ENCODE measurements at places on chromosomes 3 and 15. TPM values are rescaled to one million over a fixed set of nuclear protein-coding genes. Genes with fewer than 3 reads are reported as not detected.

DNA sequence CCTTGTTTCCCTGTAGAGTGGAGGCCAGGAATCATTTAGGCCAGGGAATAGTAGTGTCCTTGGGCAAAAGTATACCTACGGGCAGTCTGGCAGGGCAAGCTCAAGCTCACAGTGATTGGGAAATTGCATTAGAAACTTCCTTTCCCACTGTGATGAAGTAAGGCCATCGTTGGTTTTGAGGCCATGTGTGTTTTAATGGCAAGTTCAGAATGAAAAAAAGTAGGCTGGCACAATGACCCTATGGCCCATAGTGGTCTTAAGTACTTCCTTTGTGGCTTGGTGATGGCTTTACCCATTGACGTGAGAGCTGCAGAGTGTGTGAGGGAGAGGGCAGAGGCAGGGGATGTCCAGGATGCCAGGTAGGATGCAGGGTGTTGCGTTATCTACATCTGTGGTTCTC lies 28.8 kb downstream of the LIMD1 start:
- no peak for DNase-seq

- DNase-seq, result no peak
Measured at GRCh38 chr3:108152274-108152673, 61.4 kb upstream of the CD47 start.

GRCh38 chr15:68330901-68331300 lies 53.4 kb downstream of the FEM1B start:
- DNase-seq, result no peak

DNA sequence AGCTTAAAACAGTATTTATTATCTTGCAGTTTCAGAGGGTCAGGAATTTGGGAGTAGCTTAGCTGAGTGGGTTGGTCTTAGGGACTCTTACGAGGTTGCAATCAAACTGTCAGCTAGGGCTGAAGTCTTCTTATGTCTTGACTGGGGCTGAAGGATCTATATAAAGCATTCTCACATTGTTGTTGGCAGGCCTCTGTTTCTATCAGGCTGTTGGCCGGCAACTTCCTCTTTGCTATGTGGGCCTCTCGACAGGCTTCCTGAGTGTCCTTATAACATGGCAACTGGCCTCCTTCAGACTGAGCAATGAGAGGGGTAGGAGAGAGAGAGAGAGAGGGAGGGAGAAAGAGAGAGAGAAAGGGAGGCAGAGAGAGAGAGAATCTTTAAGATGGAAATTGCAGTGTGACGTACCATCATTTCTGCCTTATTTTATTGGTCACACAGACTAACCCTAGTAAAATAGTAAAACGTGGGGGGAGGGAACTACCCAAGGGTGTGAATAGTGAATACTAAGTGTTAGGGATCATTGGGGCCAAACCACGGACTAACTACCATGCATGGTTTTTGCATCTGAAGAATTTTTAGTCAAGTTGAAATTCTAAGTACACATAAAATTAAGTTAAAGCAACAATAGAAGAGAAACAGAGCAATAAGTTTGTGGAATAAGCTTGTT lies 16.1 kb downstream of the FGF7 start:
- no peak for DNase-seq

- DNase-seq, result no peak
Measured at GRCh38 chr15:74123131-74123429, 7.3 kb upstream of the ISLR2 start.

DNA sequence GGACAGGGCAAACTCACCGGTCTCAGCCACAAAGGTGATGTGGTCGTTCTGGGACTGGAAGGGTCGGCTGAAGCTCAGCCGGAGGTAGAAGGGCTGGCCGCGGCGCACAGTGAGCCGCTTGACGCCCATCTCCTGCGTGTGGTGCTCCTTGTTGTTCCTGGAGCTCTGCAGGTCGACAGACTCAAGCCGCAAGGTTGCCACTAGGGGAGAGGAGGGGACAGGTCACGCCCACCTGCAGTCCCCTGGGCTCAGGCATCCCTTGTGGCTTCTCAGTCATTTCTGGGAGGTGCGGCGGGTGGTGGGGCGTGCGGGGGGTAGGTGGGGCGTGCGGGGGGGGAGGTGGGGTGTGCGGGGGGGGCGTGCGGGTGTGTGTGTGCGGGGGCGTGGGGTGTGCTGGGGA lies 26.7 kb upstream of the TGM5 start:
- DNase-seq, result no peak

DNA sequence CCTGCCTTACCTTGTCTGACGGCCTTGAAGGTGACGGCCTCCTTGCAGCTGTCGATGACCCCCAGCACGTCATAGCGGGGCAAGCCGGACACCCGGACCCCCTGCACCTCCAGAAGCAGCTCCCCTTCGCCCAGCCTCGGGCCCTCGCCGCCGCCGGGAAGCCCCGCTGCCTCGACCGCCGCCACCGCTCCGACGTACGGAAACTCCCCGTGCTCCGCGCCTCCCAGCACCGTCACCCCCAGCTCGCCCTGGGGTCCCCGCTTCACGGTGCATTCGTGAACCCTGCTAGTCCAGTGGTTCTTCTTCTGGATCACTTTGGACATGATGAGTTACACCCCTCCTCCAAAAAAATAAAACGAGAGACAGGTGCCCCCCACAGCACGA lies 740 bp downstream of the MAGI1 start:
- no peak for DNase-seq

- no peak for DNase-seq
Measured at GRCh38 chr15:59596640-59597039, 14.9 kb upstream of the GCNT3 start.

- no peak for DNase-seq
Measured at GRCh38 chr3:172002512-172003078, 36.8 kb upstream of the FNDC3B start.

- no peak for DNase-seq
Measured at GRCh38 chr15:47577461-47577860, 139.8 kb upstream of the SEMA6D start.

GRCh38 chr15:64566629-64567427 lies 106.5 kb downstream of the ZNF609 start:
- peak; percentile 35 for DNase-seq

GRCh38 chr3:136332776-136333175 lies 82.6 kb downstream of the PCCB start:
- DNase-seq, result peak; percentile 59

GRCh38 chr15:34085746-34086145 lies 15.9 kb downstream of the EMC7 start:
- DNase-seq, result peak; percentile 91

DNA sequence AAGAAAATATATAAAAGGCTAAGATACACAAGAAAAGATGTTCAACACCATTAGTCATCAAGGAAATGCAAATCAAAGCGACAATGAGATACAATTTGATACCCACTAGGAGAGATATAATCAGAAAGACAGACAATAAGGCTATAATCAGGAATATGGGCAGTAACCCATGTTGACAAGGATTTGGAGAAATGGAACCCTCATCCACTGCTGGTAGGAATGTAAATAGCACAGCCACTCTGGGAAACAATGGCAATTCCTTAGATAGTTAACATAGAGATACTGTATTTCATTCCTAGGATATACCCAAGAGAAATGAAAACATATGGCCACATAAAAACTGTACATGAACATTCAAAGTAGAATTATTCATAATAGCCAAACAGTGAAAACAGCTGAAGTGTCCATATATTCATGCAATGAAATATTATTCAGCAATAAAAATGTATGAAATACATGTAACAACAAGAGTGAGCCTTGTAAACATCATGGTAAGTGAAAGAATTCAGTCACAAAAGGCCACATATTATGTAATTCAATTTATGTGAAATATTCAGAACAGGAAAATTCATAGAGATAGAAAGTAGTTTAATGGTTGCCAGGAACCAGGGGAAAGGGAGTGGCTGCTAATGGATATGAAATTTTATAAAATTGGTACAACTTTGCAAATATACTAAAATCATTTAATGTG lies 18.2 kb upstream of the COL8A1 start:
- no peak for DNase-seq

The MOBP gene
- total RNA-seq, result not detected

The DYNC1LI1 gene
- total RNA-seq, result 50.1 TPM

The SUSD5 gene
- total RNA-seq, result 22.8 TPM

The ARF4 gene
- 275 TPM for total RNA-seq

The CDAN1 gene
- 20.0 TPM for total RNA-seq

The CACNA2D2 gene
- not detected for total RNA-seq

The CCDC54 gene
- not detected for total RNA-seq

The GP9 gene
- not detected for total RNA-seq

Data from LHCN-M2 (cell line).